ENCODE measurements at places on chromosomes 12 and 14.
A peak's percentile ranks its signal among the peaks of the same experiment; 100 is the strongest.

- DNase-seq, result no peak
Observed at GRCh38 chr14:89088530-89088929, 264.1 kb downstream of the TTC8 start.

DNA sequence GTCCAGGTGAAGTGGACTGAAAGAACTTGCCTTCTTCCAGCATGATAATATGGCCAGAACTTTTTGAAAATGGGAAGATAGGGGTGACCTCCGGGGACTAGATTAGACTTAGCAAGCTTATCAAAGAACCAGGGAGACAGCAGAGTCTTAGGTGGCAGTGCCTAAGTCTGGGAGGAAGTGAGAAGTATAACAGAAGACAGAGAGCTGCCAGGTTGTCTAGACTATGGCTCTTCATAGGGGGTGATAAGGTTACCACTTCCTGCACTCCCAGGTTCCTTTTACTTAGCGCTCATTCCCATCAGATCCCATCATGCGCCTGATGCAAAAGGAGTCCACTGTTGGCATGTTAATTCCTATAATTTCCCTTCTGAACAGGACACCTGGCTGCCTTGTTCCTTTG is 69.9 kb downstream of the PLXNC1 start:
- DNase-seq, result no peak

GRCh38 chr14:59631237-59631636 is 54.6 kb upstream of the CCDC175 start:
- DNase-seq, result no peak

DNA sequence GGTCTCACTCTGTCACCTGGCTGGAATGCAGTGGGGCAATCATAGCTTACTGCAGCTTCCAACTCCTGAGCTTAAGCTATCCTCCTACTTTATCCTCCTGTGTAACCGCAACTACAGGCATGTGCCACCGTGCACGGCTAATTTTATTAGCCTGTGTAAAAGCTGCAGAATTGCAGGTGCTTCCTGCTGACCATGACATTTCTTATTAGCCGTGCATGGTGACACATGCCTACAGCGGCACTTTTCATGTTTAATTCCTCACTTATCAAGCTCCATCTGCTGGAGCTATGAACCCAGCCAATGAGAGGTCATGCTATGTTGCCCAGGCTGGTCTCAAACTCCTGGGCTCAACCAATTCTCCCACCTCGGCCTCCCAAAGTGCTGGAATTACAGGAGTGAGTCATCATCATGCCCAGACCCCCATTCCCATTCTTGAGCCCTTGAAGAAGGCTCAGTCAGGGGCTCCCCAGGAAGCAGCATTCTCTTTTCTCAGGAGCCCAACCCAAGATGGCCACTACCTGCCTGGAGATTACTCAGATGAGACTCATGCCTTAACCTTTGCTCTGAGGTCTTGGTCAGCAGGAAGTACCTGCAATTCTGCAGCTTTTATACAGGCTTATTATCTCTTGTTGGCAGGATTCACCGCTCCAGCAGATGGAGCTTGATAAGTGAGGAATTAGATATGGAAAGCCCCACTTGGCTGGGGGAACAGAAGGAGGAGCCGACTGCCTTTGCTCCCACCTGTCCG is 503.2 kb downstream of the MED13L start:
- no peak for DNase-seq

GRCh38 chr14:41137741-41138140 is 468.9 kb upstream of the LRFN5 start:
- no peak for DNase-seq

GRCh38 chr14:104771918-104772706 is 19.2 kb downstream of the SIVA1 start:
- DNase-seq, result no peak

DNA sequence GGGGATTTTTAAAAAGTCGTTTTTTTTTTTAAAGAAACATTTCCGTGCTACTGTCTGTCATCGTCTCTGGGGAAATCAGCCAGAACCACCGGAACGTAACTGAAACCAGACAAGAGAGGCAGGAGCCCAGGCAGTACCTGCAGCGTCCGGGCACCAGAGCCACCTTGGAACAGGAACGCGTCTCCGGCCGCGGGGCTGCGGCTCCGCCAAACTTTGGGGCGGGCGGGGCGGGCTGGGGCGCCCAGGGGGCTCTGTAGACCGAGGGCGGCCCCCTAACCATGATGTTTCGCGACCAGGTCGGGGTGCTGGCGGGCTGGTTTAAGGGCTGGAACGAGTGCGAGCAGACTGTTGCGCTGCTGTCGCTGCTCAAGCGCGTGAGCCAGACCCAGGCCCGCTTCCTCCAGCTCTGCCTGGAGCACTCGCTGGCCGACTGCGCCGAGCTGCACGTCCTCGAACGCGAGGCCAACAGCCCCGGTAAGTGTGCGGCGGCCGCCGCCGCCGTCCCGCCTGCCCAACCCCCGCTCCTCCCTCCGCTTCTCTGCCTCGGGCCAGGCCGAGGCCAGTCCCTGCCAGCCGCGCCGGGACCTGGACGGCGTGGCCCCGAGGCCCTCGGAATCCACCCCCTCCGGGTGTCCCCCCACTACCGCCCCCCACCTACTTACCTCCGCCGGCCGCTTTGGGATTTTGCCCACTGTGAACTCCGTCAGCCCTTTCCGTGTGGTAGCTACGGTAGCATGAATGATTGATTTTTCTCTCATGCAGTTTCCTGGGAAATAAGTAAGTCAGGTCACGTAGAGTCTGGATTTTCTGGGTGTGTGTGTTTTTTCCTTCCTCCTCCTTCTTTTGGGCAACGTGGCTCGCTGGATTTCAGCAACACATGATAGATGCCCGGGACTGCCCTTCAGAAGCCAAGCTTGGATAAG is 972 bp downstream of the SAMD4A start:
- no peak for DNase-seq

- DNase-seq, result no peak
Observed at GRCh38 chr14:46290706-46291105, 360.9 kb downstream of the RPL10L start.

- no peak for DNase-seq
Observed at GRCh38 chr14:21022686-21023085, 2.2 kb downstream of the NDRG2 start.

GRCh38 chr12:107736914-107737313 is 24.0 kb downstream of the PRDM4 start:
- DNase-seq, result no peak

- DNase-seq, result no peak
Observed at GRCh38 chr12:104495786-104496185, 39.0 kb downstream of the CHST11 start.

DNA sequence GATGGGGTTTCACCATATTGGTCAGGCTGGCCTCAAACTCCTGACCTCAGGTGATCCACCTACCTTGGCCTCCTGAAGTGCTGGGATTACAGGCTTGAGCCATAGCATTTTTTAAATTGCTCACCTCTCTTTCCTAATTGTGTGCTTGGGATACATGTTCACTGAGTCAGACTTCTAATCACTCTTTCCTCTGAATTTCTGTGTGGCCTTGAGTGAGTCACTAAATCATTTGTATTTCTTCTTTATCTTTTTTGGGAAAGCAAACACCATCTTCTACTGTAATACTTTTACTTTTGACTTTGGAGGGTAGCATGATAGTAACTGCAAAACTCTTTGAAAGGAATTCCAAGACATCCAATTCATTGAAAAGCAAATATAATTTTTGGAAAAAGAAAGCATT is 60.8 kb downstream of the FLRT2 start:
- no peak for DNase-seq

DNA sequence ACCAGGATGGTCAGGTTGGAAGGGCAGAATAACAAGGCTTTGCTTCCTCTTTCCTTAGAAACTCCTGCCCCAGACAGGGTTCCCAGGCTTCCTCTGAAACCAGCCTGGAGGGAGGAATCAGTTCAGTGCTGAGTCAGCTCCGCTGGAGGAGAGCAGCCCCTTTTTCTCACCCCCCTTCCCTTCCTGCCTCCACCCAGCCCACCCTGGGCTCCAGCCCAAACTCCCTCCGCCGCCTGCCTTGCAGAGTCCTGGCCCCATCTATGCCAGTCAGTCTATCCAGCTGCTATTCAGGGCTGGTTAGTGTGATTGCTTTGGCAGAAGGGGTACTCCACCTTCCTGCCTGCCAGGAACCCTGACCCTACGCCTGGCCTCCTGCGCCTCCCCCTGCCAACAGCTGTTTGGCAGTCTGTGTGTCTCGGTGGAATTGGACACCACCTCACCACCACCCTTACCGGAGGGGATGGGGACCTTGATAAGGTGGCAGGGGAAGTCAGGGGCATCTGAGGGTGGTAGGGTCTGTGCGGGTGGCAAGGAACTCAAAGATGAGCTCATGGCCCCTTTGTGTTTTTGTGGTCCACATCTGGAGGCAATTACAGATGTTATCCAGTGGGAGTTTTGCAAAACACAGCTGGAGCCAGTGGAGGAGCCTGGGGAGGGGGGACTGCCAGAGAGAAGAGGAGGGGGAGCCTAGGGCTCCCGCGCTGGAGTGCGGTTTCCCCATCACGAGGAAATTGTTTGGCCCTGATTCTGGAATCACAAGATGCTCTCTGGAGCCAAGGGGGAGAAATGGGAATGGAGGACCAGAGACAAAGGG is 12.2 kb downstream of the MMP14 start:
- peak; percentile 89 for DNase-seq

- no peak for DNase-seq
Observed at GRCh38 chr12:109294286-109294796, 14.7 kb downstream of the FOXN4 start.

DNA sequence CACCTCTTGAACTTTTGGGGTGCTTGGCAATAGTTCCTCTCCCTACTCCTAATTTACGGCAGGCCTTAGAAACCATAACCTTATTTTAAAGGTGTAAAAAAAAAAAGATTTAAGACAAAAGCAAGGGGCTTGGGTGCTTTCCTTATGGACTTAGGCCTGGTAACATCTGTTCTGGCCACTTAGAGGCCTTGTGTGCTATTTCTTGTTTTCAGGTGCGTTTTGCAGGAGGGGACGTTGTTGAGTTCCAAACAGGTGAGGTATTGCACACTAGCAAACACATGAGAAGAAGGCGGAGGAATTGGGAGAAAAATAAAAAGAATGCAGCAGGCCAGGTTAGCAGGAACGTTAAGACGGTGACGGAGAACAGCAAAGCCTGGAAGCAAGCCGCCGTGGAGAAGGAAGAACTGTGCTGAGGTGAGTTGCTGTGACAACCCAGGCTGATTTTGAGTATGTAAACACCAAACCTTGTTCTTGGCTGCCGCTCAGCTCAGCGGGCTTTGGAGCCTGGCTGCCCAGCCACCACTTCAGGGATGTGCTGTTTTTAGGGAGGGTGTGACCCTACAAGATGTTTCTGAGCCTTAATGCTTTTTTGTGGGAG is 17.3 kb downstream of the EMG1 start:
- DNase-seq, result no peak

Data from fibroblast of skin of left quadriceps (primary cell).